Stomach (tissue), 19 donors: ENCODE measurements at places on chromosomes 1 and 21.

DNA sequence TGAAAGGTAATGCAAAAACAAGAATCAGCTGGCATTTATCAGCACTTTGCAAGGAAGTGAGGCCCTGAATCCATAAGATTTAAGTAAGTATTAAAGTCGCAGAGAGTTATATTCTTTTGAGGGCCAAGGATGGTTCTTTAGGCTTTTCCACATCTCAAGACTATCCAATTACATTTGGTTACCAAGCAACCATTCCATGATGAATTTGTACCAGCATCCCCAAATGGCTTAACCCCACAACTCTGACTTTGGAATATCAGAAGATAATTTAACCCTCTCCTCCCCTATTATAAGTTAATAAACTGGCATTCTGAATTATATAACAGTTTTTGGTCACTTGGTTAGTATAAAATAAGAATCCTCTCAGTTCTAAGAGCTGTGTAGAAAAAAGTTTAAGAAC lies 2.8 kb downstream of the PHTF1 start:
- DNase-seq: no peak

DNA sequence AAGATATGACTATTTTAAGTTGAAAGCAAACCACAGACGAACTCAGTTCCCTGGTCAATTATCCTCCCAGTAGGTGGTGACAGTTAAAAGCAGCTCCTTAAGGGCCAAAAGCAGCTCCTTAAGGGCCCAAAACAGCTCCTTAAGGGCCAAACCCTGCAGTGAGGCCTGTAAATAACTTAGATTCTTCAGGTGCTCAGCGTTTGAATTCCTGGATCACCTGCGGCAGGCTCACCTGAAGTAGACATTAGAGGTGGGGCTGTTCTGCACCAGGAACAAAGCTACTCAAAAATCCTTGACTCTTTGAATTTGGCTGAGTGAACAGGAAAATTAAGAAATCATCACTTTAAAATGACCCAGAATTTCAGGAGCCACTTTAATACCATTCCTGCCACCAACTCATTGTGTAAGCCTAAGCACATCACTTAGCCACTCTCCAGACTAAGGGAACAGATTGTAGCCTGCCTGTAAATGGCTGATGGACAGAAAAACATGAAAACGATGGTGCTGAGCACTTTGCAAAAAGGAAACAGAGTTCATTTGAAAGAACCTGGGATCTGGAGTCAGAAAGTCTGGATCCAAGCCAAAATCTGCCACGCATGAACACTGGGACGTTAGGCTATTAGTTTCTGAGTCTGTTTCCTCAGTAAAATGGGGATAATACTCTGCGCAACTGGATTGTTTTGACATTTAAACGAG lies 126.9 kb downstream of the LRIG2 start:
- DNase-seq: peak; percentile 41

DNA sequence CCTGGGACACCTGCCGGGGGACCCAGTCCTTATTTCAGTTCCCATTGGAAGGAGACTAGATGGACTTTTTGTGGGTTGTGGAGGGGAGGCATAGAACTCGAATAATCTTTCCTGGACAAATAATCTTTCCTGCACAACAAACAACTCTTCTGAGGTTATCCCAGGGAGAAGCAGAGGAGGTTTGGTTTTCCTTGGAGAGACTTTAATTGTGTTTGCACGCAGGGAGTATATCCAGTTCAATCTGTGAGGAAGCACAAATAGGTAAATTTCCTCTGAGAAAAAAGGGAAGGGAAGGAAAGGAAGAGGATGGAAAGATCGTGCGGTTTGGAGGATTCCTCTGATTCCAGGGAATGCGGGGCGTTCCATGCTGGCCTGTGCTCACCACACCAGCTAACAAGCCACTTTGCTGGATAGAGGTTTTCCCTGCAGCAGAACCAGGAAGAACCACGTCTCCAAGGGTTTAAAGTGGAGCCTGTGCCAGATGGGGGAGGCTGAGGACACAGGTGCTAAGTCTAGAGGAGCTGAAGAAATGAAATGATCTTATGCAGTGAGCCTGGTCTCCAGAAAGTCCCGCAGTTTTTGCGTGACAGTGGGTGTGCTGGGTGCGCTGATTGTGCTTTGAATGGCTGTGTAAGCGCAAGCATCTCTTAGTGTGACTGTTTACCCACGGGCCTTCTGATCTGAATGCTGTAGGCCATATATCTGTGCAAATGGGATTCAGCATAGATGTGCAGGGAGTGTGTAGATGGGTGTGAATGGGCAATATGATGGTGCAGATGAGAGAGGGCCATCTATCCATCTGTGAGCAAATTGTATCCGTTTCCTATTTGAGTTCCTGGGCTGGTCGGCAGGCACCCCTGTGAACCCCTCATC lies 7.6 kb downstream of the PAX7 start:
- no peak for DNase-seq

- no peak for DNase-seq
Observed at GRCh38 chr1:65613884-65614283, 178.8 kb upstream of the PDE4B start.

DNA sequence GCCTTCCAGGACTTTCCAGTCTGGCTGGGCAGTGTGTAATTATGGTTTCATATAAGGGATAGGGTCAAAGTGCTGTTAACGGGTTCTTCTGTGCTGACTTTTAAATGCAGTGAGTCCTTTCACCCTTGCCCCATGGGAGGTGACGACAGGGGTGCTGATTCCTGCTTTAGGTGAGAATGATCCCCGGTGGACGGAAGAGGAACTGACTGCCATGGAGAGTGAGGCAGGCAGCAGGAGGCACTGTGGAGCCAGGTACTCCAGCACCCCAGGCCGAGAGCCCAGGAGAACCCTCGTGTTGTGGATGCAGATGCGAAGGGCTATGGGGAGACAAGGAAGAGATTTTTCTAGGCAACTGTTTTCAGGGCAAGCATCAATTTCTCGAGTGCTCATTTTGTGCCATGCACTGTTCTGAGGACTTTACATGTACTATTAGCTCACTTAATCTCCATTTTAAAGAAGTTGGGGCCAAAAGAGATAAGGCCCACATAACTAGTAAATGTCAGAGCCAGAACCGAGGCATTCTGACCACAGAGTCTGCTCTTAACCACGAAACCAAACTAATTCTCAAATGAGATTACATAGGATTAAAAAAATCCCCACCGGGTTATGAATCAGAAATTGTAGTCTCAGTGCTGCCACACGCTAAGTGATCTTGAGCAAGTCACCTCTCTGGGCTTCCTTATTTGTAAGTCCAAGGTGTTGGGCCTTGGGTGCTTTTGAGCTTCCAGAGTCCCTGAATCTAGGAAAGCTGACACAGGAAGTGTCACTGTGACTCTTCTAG lies 28.2 kb downstream of the STPG1 start:
- DNase-seq: no peak
